Glutamatergic neuron (in vitro differentiated cells): ENCODE measurements at places on chromosomes 12 and 14. TPM values are rescaled to one million over a fixed set of nuclear protein-coding genes. Genes with fewer than 3 reads are reported as not detected.
A peak's percentile ranks its signal among the peaks of the same experiment; 100 is the strongest.

KRT1 gene
- not detected for total RNA-seq

PIANP gene
- 48.8 TPM for total RNA-seq

B4GALNT1 gene
- total RNA-seq: 83.9 TPM

LALBA gene
- total RNA-seq: not detected

GZMB gene
- total RNA-seq: not detected

DNA sequence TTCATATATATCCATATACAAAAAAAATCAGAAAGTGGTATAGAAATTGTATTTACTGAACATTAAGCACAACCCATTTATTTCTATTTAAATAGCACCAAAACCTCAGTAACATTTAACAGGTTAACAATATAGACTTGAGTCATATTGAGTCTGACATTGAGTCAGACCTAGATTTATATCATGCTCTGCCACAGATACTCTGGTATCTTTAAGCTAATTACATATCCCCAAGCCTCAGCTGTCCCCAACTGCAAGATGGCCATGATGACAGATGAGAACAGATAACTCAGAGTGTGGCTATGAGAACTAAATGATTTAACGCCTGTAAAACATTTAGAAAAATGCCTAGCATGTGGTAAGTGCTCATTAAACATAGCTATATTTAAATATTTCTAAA lies 40.3 kb downstream of the IFNG start:
- peaks cover 9% of the 10 kb centered on the region for H3K4me1 ChIP-seq
- no peaks in the 10 kb centered on the region for H3K36me3 ChIP-seq
- H3K27ac ChIP-seq: no peak overlapping the region
- no peak for DNase-seq
- no peaks in the 10 kb centered on the region for H3K27me3 ChIP-seq
- no peak overlapping the region for H3K4me3 ChIP-seq

DNA sequence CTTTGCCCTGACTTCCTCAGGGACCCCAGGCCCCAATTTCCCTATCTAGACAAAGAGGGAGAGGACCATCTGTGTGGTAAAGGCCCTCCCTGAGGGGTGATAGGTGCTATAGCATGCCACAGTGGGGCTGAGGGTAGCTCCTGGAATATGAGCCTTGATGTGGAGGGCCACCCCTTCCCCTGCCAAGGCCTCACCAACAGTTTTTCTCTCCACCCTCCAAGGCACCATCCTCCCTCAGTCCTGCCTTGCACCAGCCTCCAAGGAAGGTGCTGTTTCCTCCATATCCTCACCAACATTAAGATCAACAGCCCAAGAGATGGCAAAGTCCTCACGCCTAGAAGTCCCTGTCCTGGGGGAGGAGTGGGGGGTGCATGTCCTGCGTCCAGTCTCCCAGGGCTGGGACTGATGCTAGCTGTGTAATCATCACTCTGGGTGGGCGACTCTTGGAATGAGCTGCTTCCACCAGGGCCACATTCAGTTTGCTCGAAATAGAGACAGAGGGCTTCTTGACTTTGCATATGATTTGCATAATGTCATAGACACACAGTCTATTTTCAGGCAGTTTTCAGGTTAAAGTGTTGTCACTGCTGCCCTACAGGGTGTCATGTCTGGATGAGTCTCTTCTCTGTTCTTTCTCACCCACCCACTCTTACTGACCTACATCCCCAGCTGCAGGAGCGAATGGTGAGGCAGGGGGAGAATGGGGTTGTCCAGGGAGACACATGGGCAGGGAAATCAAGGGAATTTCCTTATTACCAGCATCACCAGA lies 17.4 kb downstream of the ACVRL1 start:
- H3K4me3 ChIP-seq: no peak overlapping the region

- H3K36me3 ChIP-seq: no peaks in the 10 kb centered on the region
- no peak overlapping the region for H3K27ac ChIP-seq
- H3K4me3 ChIP-seq: no peak overlapping the region
- DNase-seq: no peak
- H3K4me1 ChIP-seq: no peaks in the 10 kb centered on the region
Measured at GRCh38 chr12:67057072-67057471, 212.1 kb upstream of the CAND1 start.

DNA sequence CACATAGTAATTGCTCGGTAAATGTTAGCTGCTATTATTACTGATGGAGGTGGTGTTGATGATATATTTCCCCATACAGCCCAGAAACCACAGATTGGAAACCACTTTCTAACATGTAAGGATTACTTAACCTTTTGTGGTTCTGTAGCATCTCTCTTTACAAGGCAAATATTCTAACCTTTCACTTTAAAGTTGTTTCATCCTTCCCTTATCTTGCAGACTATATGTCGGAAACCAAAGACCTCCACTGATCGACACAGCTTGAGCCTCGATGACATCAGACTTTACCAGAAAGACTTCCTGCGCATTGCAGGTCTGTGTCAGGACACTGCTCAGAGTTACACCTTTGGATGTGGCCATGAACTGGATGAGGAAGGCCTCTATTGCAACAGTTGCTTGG lies 75.8 kb downstream of the FRMD6 start:
- no peaks in the 10 kb centered on the region for H3K27me3 ChIP-seq
- no peak for DNase-seq
- H3K4me3 ChIP-seq: no peak overlapping the region

GRCh38 chr14:94382099-94382715 lies 6.2 kb downstream of the SERPINA1 start:
- H3K36me3 ChIP-seq: peaks cover 10% of the 10 kb centered on the region
- H3K27ac ChIP-seq: no peak overlapping the region
- H3K4me1 ChIP-seq: peaks cover 2% of the 10 kb centered on the region
- H3K4me3 ChIP-seq: no peak overlapping the region
- peaks cover 2% of the 10 kb centered on the region for H3K27me3 ChIP-seq

- DNase-seq: no peak
- peaks cover 8% of the 10 kb centered on the region for H3K36me3 ChIP-seq
- no peak overlapping the region for H3K4me3 ChIP-seq
- no peak overlapping the region for H3K27ac ChIP-seq
- H3K27me3 ChIP-seq: no peaks in the 10 kb centered on the region
Measured at GRCh38 chr12:29883941-29884554, 100.3 kb upstream of the TMTC1 start.

GRCh38 chr14:90295870-90296516 lies 35.7 kb downstream of the NRDE2 start:
- no peak overlapping the region for H3K27ac ChIP-seq
- peaks cover 5% of the 10 kb centered on the region for H3K36me3 ChIP-seq
- no peak overlapping the region for H3K4me3 ChIP-seq

DNA sequence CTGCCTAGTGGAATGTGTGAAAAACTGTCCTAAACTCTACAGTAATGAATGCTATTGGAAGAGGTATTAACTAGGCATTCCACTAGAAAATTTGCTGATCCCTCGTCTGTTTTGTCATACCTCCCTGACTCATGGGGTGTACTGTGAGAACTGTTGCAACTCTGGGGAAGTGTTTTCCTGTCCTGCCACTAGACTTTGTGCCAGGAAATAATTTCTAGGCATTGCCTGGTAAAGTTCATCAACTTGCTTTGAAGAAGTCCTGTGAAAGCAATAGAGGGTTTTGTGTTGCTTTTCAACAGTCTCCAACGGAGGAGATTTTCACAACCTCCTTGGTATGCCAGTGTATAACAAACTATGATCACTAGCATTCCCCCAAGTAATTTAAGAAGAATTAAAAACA lies 139.9 kb downstream of the AKAP6 start:
- no peak overlapping the region for H3K4me3 ChIP-seq
- peaks cover 19% of the 10 kb centered on the region for H3K4me1 ChIP-seq
- no peak for DNase-seq
- H3K27me3 ChIP-seq: peaks cover 11% of the 10 kb centered on the region
- peaks cover 15% of the 10 kb centered on the region for H3K36me3 ChIP-seq

DNA sequence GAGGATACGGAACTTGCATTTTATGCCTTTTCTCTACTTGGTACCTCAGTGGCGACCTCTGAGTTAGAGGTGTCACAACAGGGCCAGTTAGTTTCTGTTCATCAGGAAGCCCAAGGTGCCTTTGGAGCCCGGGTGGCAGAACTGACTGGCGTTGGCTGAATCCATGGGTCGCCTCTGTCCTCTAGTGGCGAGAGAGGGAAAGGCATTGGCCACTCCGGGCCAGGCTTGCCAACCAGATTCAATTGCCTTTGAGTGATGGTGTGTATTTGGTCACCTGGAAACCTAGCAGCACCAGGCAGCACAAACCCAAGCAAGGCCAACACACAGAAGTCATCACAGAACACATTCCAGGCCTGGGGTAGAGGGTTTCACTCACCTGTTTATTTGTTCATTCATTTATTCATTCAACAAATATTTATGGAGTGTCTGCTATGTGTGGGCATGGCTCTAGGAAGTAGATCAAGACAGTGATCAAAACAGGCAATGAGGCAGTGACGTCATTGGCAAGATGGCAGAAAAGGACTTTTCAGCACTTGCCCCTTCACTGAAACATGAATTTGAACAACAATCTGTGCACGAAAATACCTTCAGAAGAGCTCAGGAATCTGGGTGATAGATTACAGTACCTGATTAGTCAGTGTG lies 40.5 kb upstream of the KCNA5 start:
- DNase-seq: peak; percentile 84
- peaks cover 3% of the 10 kb centered on the region for H3K27me3 ChIP-seq
- no peaks in the 10 kb centered on the region for H3K4me1 ChIP-seq
- H3K4me3 ChIP-seq: no peak overlapping the region
- no peak overlapping the region for H3K27ac ChIP-seq

- DNase-seq: no peak
- no peaks in the 10 kb centered on the region for H3K27me3 ChIP-seq
- H3K36me3 ChIP-seq: no peaks in the 10 kb centered on the region
- no peak overlapping the region for H3K4me3 ChIP-seq
Measured at GRCh38 chr12:65902500-65902899, 78.2 kb downstream of the HMGA2 start.
